ENCODE measurements at places on chromosomes 1 and 21.

- DNase-seq, result no peak
These were observed 31.4 kb downstream of the RNF115 start for GRCh38 chr1:145792484-145792883.

GRCh38 chr1:17239420-17239819 is 9.5 kb upstream of the PADI3 start:
- no peak for DNase-seq

DNA sequence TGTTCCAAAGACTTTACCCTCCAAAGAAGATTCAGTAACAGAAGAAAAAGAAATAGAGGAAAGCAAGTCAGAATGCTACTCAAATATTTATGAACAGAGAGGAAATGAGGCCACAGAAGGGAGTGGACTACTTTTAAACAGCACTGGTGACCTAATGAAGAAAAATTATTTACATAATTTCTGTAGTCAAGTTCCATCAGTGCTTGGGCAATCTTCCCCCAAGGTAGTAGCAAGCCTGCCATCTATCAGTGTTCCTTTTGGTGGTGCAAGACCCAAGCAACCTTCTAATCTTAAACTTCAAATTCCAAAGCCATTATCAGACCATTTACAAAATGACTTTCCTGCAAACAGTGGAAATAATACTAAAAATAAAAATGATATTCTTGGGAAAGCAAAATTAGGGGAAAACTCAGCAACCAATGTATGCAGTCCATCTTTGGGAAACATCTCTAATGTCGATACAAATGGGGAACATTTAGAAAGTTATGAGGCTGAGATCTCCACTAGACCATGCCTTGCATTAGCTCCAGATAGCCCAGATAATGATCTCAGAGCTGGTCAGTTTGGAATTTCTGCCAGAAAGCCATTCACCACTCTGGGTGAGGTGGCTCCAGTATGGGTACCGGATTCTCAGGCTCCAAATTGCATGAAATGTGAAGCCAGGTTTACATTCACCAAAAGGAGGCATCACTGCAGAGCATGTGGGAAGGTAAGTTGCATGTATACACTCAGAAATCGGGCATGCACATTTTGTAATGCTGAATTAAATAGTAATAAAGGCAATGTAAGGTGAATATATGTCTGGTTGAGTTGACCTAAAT is 97.2 kb downstream of the ZFYVE9 start:
- no peak for DNase-seq

DNA sequence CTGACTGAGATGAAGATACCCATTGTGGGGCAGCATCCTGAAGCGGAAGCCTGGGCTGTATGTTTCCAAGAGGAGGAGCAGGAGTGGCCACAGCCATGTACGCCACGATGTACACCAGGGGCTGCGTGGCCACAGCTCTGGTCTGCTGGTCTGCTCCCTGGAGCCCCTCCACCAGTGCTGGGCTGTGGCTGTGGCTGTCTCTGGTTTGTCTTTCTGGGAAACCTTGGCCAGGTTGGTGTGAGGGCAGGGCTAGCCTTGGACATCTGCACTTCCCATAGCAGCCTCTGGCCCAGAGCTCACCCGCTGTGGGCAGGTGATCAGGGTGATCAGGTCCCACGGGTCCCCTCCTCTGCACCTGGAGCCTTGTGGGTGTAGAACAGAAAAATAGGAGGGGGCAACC is 2.6 kb downstream of the MIB2 start:
- no peak for DNase-seq

DNA sequence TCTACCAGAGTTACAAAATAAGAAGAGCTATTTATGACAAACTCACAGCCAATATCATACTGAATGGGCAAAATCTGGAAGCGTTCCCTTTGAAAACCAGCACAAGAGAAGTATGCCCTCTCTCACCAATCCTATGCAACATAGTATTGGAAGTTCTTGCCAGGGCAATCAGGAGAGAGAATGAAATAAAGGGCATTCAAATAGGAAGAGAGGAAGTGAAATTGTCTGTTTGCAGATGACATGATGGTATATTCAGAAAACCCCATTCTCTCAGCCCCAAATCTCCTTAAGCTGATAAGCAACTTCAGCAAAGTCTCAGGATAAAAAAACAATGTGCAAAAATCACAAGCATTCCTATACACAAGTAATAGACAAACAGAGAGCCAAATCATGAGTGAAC is 1169.5 kb downstream of the AMY1C start:
- DNase-seq, result no peak

GRCh38 chr1:10479296-10479695 is 4.5 kb downstream of the PEX14 start:
- no peak for DNase-seq

DNA sequence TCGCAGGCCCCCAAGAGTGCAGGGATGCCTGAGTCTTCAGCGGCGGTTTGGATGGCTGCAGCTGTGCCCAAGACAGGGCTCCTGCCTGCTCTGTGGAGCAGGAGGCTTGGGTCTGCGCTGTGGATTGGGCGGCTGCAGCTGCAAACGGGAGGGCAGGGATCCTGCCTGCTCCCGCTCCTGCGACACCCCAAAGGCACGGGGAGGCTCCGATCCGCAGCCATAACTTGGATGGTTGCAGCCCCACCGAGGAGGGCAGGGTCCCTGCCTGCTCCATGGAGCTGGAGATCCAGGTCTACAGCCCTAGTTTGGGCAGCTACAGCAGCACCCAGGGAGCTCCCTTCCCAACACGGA is 898.8 kb upstream of the NEGR1 start:
- DNase-seq, result no peak

- no peak for DNase-seq
These were observed 582.7 kb downstream of the PTPRC start for GRCh38 chr1:199221371-199222150.

DNA sequence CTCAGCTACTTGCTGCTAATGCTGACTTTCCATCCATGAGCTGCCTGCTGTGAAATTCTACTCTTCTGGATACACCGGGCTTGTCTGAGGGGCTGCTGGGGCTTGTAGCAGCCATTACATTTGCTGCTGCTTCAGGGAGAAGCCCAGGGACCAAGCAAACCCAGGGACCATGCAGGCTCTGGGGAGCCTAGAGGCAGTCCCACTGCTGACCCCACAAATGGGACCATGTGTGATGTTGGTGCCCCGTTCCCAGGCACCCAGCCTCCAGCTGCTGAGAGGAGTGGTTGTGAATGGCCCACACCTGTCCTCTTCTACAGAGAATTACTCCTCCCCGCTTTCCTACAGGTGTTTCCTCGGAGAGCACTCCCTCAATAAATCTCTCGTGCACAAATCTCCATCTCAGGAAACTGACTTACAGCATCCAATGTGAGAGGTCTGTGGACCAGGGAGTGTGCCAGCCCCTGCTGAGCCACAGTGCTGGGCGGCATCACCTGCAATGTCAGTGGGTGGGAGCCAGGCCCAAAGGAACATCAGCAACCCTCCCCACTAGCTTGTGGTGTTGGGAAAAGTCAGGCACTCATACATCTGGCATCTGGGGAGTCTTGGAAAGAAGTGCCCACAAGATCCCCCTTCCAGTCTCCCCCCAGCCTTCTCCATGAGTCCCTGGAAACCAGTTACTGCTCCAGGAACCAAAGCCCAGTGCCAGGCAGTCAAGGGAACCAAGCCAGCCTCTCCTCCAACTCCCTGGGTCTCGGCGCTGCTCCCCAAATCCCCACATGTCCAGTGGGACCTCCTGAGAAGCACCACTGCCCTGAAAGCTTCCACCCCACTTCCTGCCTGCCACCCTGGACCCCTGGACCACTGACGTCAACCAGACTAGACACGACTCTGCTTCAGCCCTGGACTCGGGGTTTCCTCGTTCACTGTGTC is 65.1 kb downstream of the TCP10L start:
- DNase-seq, result no peak

DNA sequence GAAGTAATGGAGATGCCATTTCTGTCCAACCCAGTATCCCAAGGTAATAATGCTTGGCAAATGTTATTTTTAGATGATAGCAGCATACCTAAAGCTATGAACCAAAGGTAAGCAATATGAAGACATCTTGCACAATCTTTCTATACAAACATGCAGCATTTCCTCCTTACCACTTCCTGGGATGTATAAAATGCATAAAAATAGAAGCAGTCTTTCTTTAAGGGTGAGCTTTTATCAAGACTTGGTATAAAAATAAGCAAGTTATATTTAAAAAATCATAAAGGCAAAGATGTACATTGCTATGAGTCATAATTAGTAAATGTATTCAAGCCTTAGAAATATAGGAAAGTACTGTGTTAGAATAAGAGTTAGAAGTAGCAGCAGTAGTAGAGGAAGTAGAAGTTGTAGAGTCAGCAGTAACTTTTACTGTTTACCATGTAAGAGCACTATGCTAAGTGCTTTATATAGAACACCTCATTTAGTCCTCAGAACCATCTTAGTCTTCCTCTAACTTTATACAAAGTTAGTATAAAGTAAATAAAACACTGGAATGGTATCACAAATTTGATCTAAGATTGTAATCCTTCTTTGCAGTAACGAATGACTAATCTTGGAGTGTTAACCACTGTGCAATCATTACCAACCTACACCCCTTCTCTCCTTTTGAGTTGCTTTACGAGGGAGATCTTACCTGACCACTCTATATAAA is 371.3 kb downstream of the VAV3 start:
- no peak for DNase-seq

DNA sequence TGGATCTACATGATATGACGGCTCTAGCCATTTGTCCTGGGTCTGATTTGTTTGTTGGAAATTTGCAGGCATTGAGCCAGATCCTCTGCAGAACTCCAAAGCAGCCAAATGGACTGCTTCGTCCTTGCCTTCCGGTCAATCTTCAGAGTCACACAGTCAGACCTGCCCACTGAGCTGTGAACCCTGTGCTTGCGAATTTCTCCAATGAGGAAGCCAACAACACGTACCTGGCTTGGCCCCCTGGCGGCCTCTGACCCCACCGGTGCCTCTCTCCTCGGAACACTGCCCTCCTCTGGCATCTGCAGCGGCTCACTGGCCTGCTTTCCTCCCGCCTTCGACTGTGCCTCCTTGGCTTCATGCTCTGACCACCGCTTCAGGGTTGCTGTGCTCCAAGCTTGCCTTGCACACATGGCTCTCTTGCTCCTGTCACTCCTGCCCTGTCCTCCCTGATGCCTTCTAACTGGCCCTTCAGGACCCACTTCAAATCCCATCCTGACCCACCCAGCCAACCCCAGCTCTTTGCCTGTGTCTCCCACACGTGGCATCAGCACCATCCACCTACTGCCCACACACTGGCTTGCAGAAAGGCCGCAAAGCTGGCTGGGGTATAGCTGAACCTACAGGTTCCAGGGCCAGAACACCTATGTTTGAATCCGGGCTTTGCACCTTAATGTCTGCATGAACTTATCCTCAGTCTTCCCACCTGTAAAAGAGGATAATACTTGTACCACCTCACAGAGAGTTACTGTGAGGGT is 128.2 kb downstream of the KCNN3 start:
- no peak for DNase-seq

GRCh38 chr1:230794431-230794830 is 47.2 kb downstream of the CAPN9 start:
- no peak for DNase-seq

GRCh38 chr1:163069142-163069541 is at the start of gene RGS4:
Gene RGS4, plus strand, starts transcription at chr1:163069361. Its CDS starts 124 bp downstream, at chr1:163069485.
- DNase-seq, result no peak

DNA sequence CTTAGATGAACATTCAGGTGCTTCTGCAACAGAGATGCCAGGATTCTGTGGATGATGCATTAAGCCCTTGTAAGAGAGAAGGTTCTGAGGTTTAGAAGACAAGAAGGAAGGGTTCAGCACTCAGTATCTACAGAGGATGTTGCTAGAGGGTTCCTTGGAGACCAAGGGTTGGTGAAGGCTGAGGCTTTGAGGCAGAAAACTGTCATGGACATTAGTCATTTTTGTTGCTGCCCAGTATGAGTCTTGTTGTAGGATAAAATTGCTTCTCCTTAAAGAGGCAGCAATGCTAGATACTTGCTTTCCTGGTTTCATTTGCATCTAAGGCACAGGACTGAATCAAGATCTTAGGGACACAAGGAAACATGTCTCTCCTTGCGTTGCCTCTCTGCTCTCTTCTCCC is 319.4 kb upstream of the NFIA start:
- DNase-seq, result no peak

GRCh38 chr1:19260211-19261138 is 8.9 kb downstream of the MRTO4 start:
- DNase-seq, result peak; percentile 88

DNA sequence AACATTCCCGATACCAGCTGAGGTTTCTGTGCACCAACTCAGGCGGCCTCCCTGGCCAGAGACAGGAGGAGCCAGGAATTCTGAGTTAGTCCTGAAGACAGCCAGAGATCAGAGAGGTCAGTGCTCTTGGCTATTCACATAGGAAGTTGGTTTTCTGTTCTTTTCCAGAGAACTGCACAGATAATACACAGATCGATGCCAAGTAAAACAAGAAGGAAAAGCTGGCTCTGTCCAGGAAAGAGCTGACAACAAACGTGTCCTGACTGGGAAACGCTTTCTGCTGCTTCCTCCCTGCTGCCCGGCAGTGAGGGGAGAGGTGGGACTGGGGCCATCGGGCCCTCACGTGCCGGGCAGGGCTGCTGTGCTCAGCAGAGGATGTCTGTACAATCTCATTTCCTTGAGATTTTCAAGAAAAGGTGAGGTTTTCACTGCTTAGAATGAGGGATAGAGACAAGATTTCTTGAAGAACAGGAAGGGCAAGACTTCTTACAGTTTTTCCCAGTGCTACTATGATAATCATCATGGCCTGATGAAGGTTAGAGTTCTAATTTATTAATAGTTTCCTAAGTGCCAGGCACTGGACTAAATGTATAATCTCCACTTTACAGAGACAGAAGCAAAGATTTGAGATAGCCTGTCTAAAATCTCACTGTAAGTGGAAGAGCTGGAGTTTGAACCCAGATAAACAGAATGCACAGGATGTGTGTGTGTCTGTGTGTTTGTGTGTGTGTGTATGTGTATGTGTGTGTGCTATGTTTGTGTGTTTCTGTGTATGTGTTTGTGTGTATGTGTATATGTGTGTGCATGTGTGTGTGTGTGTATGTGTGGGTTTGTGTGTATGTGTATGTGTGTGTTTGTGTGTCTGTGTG is 211.0 kb upstream of the RAB4A start:
- no peak for DNase-seq

DNA sequence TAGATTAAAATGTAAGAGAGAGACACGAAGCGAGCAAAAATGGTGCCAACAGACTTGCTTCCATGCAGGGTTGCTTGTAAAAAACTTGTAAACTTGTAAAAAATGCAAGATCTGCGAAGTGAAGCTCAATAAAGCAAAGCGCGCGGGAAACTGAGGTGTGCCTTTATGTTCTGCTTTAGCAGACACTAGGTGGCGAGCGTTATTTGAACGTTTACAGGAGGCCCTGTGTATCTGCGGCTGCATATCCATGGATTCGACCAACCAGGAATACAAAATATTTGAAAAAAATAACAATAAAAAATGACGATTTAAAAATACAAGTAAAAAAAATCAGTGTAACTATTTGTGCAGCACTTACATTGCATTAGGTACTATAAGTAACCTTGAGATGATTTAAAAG is 1.5 kb downstream of the UBE2G2 start:
- DNase-seq, result no peak

DNA sequence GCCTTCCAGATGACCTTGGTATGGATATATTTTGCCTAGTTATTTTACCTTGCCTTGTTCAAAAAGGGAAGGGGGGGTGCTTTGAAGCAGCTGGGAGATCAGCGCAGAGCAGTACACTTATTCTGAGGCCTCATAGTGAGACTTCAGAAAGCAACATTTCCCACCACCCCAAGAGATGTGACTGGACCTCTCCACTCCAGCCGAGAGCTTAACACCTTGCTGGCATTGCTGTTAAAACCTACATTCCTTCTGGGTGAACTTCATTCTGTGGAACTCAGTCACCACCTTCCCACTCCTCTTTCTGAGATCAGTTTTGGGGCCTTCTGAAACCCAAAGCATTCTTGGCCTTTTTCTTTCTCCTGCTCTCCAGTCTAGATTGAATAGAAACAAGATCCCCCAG is 148.7 kb downstream of the BARHL2 start:
- no peak for DNase-seq

GRCh38 chr21:16978309-16978895 is 534.4 kb upstream of the CXADR start:
- no peak for DNase-seq

Data from NCI-H510A (cell line).